ENCODE measurements at places on chromosomes 16 and 17.
A peak's percentile ranks its signal among the peaks of the same experiment; 100 is the strongest.

DNA sequence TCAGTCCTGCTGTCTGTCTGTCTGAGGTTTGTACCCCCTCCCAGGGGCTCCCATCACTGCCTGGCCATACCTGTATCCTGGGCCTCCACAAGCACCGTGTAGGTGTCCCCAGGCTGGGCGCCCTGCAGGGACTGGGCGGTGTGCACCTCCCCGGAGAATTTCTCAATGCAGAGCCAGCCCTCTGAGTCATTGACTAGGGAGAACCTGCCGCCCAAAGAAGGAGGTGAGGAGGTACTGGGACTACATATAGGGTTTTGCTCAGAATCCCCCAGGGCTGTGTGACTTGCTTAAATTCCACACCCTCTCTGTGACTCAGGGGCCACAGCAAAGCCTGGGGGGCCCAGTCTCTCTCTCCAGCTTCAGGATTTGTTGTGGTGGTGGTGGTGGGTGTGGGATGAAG lies 7.6 kb downstream of the CDH16 start:
- no peak for DNase-seq

DNA sequence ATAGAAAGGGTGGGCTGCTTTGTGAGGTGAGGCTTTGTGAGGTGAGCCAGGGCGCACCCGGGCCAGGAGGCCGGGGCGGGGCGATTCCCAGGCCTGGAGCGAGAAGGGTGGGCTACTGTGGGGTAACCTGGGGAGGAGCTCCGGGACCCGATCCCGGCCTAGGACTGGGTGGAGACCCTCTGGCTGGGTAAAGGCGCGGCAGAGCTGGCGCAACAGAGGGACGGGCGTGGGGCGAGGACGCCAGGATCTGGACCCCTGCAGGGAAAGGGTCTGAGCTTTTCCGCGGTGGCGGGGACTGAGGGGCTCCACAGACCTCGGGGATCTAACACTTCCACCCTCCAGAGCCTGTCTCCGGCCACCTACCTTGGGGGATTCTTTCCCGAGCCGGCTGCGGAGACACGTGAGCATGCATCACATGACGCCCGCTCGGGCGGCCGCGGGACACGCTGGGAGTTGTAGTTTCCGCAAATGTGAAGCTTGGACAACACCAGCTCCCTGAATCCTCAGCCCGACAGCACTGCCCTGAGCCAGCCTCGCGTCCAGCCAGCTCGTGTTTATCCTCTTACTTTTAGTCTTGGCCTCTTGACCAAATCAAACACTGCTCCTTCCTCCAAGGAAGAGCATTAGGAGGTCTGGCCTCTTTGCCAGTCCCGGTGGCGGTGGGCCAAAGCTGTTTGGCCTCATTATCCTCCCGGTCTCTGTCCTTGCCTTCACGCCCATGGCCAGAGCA lies at the start of gene SLC38A7:
TSS of gene SLC38A7 (minus strand) at position 417 of the 730 bp plus-strand sequence. CDS start 4,644 bp downstream, outside the sequence.
- peak; percentile 98 for DNase-seq

- no peak for DNase-seq
Observed at GRCh38 chr17:39236981-39237441, 11.3 kb upstream of the STAC2 start.

DNA sequence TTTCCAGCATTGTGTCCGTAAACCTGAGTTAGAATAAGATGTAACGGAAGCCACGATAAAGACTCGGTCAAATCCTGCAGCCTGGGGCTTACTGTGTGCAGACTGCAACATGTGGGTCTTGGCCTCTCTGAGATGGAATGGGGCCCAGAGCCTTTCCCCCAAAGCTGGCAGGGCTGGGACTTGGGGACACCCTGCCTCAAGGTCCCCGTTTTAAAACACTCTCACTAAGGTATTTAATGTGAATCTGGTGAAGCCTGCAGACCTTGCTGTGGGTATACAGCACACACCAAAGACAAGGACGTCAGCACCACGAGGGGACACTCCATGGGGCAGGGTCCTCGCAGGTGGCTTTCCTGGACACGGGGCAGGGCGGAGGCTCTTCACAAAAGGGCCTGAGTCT lies 2.1 kb downstream of the NDUFAF8 start:
- DNase-seq: no peak

DNA sequence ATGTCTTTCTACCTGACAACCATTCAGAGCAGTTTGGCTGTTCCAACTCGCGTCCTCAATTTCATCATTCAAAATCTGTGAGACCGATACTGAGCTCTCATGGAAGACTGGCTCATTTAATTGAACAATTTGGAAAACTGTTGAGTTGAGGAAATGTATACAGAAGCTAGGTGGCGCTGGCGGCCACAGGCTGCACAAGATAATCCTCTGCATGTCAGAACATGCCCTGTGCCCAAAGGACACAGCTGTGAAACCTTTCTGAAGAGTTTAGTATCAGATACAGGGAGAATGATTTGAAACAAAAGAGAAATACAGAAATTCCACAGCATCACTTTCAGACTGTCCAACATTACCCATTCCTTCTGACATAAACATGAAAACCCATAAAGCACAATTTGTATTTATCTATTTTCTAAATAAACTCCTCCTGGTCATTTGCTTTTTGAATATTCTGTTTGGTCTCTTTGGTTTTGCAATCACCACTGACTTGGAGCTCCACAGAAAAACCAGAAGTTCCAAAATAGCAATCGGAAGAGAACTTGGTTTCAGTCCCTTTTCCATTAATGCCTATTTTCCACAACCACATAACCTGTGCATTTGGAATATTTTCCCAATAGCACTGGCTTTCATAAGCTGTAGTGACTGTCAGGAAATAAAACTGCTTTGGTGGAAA lies 192.8 kb downstream of the MAP2K6 start:
- peak; percentile 67 for DNase-seq

DNA sequence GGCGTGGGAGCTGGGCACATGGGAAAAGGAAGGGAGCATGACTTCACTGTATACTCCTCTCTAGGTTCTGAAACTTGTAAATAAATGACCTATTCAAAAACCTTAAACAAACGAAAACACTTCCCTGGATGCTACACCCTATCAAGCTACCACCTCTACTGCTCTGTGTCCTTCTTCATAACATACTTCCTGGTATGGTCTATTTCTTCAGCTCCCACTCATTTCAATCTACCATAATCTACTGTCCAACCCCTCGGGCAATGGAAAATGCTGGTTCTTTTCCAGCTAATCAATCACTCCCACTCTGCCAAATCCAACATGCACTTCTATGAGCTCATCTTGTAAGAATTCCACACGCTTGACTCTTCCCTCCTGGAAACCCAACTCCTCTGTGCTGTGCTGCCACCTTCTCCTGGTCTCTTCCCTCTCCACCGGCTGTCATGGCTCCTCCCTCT lies 42.4 kb downstream of the AMFR start:
- peak; percentile 76 for DNase-seq

GRCh38 chr16:9545522-9546437 lies 454.3 kb downstream of the HAPSTR1 start:
- no peak for DNase-seq

- no peak for DNase-seq
Observed at GRCh38 chr17:81952792-81953228, 5.8 kb upstream of the MYADML2 start.

DNA sequence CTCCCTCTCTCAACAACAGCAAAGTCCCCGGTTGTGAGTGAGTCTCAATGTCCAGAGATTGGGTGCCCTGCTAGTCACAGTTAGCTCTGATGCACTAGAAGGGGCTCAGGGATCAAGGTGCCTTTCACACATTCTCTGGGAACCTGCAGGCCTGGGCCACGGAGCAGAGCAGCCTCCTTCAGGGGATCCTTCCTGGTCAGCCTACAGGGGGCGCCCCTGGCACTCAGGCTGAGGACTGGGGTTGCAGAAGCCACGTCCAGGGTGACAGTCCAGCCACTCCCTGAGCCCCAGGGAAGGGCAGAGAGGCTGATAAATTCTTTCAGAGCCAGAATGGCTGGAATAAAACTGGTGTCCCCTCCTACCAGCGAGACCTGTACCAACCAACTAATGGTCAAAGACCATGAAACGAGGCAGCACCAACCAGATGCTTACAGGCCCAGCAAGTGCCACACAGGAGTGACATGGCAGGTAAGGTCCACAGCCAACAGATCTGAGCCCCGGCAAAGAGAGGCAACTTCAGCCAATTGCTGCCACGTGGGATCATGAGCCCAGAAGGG lies 43.5 kb downstream of the ST3GAL2 start:
- DNase-seq: peak; percentile 79

Data from HTR-8/SVneo (cell line).